ENCODE measurements at places on chromosomes 2 and 18.

DNA sequence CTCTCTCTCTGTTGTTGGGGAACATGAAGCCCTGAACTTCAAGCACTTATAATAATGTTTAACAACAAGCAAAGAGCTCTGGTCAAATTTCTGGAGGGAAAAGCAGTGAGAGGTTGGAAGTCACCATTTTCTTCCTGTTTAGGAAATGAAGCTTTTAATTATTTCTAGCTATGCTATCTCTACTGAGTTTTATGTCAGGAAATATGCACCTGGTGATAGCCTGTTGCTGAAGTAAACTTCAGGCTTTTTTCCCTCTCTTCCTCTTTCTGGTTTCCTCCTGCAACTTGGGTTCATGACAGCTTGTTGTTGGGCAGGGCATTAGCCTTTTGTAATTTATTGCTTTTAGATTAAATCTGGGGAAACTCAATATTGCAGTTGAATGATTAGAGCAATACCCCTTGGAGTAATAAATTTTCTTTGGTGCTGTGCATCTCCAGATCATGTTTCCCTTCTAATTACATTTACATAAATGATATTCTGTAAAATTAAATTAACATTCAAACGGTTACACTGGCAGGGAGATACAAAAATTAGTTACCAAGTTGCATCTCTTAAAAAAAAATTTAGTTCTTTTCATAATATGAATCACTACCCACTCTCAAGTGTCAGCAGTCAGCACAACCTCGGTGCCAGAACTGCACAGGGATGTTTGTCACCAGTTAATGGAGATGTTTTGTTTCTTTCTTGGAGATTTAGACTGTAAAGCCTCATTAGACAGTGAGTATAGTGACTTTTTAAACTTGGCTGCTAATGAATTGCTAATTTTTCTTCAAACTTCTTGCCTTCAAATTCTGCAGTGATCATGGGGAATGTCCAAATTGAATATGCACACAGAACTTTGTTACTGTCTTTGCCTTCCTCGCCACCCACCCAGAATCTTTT, 466.6 kb upstream of the ETAA1 start:
- DNase-seq = no peak

- no peak for DNase-seq
Observed at GRCh38 chr2:10241641-10242430, 60.9 kb upstream of the HPCAL1 start.

- DNase-seq = no peak
Observed at GRCh38 chr2:6657855-6658254, 207.9 kb downstream of the CMPK2 start.

DNA sequence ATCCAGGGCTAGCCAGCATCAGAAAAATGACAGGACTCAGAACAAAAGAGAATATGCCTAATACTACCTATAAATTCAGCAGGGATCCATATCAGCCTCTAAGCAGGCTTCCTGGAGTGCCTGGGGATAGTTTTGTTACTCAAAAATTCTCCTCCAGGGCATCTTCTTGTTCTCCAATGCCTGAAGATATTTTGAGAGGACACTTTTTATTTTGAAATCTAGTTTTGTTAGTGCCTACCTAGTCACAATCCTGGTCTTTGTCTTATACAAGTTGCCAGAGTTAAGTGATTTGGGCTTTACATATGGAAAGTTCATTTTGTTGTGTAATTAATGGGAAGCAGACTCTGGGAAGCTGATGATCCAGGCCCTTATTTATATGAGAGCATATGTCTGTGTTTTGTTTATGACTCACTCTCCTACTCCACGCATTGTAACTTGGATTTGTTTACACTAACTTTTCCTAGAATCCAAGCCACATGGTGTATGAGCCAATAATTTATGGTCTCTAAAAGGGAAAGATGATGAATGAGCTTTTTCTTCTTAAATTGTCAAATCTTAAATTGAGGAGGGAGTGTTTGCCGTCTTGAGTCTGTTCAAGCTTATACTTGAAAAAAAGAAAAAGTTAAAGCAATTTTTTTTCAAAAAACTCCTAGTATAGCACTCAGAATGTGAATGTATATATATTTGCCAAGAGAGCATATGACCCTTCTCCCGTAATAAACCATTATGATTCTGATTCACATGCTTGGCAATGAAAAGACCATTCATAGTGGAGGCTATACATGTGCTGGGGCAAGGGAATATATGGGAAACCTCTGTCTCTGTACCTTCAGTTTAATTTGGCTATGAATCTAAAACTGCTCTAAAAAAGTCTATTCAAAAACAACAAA, 370.3 kb downstream of the SETBP1 start:
- no peak for DNase-seq

- DNase-seq = no peak
Observed at GRCh38 chr2:66789741-66790140, 354.8 kb downstream of the MEIS1 start.

Data from CD4-positive, alpha-beta T cell treated with Interleukin-21 for 1 hour (primary cell).